ENCODE measurements at places on chromosomes 13 and 19.

DNA sequence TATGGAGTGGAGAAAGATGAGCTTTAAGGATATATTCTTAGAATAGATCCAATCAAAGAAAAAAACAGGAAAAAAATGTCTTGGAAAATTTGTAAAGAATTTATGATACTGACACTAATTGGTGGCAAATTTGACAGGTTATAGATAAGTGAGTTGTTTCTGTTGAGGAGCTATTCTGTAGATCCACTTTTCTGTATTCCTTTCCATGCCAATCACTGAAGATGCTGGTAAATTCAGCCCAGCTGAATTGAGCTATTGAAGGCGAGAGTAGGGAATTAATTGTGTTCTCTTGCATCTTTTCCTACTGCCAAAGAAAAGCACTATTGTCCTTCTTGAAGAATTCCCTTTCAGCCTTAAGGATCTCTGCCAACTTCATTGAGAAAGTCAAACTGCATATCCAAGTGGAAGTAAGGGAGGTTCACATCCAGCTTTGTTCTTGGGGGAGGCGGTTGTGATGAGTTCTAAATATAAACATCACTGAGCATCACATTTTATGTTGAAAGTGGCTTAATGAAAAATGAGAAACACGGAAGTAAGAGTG, 113.1 kb downstream of the PCDH9 start:
- DNase-seq: no peak

DNA sequence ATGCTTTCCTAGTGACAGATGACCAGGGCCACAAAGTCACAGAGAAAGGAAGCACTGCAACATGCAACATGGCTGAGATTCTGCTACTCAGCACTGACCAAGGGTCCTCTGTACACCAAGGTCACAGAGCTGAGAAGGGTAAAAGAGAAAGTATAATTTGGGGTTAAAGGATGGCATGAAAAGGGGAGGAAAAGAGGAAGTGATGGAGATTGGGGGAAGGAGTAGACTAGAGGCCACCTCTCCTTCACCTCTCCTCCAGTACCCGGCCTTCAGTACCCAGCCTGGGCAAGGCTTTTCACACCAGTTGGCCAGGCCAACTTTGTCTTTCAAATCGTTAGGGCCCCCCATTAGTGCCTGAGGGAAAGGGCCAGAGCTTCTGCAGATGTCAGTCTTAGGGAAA, 6.3 kb upstream of the RPS19 start:
- no peak for DNase-seq

DNA sequence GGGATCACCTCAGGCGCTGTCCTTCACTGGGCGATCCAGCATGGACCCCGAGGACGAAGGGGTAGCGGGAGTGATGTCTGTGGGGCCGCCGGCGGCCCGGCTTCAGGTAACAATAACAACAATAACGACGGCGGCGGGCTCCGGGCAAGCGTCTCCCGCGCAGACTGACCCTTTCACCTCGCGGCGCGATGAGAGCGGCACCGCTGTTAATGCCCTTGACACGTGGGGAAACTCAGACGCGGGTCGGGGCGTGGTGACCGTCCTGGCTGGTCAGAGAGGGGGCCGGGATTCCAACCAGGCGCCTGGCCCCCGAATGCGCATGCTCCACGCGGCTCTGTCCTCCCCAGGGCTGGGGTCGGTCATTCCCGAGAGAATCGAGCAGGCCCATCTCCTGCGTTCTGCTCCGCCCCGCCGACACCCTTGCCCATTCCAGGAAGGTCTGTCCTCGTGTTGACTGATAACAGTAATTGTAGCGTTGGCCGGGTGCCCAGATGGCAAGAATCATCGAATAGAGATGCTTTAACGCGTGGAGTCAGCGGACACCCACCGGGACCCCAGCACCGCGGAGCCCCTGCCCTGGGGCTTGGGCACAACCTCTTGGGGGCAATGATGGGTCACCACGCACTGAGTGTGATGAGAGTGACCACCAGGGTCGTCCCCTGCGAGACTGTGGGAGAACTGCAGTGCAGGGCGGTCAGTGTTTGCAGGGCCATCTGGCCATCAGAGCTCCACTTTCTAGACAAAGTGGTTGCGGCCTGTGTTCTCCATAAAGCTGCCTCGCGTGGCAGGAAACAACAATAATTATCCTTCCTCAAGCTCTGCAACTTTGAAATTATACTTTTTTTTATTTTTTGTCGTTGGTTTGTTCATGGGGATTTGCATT, 528 bp downstream of the ZNF8 start:
- no peak for DNase-seq

GRCh38 chr19:36169084-36169760, 17.0 kb upstream of the COX7A1 start:
- no peak for DNase-seq

DNA sequence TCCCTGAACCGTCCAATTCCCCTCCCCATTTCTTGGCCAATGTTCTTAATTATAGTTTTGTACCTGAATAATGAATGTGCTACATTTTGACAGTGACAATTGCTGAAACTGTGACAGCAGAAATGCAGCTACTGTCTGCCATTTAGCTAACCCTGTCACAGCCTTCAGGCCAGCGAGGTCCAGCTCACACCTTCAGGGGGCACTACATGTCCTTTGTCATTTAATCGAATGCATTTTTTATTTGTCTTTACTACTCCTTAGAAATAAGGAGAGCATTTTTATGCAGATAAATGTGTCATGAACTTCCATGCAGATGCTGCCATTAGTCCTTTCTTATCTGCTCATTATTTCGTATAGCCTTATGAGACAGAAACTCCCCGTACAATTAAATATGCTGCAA, 159.9 kb downstream of the MZT1 start:
- no peak for DNase-seq

GRCh38 chr19:17183271-17183761, 31.8 kb upstream of the USE1 start:
- DNase-seq: no peak

- no peak for DNase-seq
Measured at GRCh38 chr13:105611424-105611823, 924.0 kb downstream of the EFNB2 start.

- DNase-seq: no peak
Measured at GRCh38 chr19:40528078-40528477, 48.6 kb upstream of the SHKBP1 start.

- no peak for DNase-seq
Measured at GRCh38 chr13:110942248-110942981, 27.5 kb upstream of the ANKRD10 start.

DNA sequence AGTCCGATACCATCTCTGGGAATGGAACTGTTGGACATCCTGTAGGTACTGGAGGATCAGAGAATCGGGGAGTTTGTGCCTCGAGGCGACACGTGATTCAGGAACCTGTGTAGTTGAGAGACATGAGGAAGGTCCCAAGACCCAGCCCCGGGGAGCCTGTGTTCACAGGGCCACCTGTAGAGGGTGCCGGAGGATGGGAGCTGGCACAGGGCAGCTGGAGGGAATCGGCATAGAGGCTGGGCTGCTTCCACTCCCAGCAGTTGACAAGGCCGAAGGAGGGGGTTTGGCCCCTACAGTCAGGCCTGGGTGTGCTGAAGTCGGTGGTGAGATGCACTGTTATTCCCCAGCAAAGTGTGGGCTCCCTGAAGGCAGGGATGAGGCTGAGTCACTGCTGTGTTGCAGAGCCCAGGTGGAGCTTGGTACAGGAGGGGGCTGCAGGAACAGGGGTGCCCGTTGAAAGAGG, 2.5 kb upstream of the ISYNA1 start:
- no peak for DNase-seq

DNA sequence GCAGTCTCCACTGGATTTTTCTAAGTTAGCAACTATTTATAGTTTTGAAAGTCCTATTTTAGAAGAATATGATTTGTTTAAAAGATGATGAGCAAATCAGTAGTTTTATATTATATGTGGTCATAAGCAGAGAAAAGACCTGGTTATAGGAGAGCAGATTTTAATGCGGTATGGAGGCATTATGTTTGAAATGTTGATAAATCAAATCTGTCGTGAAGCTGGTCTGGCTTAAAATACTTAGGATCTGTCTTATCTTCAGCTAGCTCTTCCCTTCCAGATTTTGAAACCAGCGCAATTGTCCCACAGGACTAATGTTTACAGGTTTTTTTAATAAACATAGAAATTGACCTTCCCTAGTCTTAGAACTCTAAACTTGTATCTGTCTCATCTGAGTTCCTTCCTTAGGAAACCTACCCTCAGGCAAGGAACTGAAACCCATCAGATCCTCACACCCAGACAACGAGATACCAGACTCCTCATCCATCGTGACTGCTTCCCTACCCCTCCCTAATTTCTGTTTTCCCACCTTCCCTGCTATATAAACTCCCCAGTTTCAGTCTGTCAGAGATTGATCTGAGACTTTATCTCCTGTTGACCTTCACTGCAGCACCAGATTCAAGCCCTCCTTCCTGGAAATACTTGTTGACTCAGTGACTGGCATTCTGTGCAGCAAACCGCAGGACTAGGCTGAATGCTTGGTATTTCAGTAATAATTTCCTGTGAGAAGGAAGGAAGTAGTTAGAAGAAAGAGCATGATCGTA, 37.8 kb upstream of the CXCL17 start:
- DNase-seq: no peak

DNA sequence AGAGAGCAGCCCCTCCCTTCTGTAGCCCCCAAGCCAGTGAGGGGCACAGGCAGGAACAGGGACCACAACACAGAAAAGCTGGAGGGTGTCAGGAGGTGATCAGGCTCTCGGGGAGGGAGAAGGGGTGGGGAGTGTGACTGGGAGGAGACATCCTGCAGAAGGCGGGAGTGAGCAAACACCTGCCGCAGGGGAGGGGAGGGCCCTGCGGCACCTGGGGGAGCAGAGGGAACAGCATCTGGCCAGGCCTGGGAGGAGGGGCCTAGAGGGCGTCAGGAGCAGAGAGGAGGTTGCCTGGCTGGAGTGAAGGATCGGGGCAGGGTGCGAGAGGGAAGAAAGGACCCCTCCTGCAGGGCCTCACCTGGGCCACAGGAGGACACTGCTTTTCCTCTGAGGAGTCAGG, 4.2 kb downstream of the KLK3 start:
- no peak for DNase-seq

DNA sequence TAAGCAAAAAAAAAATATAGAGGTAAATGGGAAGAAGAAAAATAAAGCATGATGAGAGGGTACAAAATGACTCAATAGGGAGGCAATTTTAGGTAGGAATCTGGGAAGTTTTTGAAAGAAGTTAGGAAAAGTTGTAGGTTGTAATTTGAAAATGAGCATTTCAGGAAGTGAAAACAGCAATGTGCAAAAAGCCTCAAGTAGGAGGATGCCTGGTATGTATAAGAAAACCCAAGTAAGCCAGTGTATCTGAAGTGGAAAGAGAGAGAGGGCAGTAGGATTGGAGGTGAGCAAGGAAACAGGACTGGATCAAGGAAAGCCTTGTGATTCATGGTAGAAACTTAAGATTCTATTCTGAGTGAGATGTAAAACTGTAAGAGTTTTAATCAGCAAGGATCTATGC, 121.6 kb upstream of the SPRY2 start:
- DNase-seq: no peak

GRCh38 chr19:35006342-35006998, 6.3 kb downstream of the GRAMD1A start:
- DNase-seq: no peak

- peak; percentile 41 for DNase-seq
Measured at GRCh38 chr19:13099073-13099999, 3.3 kb downstream of the LYL1 start.

- DNase-seq: no peak
Measured at GRCh38 chr13:21020176-21020575, 41.2 kb downstream of the LATS2 start.

DNA sequence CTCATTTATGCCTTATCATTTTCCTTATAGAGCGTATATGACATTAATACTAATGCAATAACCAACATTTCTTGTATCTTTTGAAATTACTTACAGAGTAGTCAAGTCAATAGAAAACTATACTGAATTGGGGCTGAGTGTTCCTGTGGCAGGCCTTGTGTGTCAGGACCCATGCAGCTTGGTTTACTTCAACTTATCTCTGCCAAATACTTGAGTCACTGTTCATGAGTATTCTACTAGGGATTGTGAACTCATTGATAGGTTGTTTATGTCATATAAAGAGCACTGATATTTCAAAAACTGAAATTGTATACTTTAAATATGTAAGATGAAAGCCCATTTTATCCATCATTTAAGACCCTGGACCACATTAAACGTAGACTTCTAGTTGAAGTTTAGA, 688.6 kb upstream of the SLITRK1 start:
- DNase-seq: no peak

- DNase-seq: peak; percentile 65
Measured at GRCh38 chr13:73984949-73985691, 149.1 kb downstream of the KLF12 start.

DNA sequence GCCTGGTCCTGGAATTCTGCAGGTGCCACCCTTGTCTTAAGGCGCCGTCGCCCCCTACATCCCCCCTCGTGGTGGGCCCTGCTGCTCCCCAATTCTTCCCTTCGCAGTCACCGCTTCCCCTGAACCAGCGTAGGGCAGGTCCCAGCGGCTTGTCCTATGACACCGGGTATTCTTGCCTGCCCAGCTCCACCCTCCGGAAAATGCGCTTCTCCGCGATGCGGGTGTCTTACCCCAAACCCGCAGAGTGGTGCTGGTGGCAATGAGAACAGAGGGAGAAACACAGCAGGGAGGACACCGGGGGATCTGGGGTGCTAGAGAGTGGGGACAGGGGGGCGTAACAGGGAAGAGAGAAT, 9.0 kb downstream of the ZNF808 start:
- DNase-seq: peak; percentile 12

GRCh38 chr13:94195715-94196114, 283.8 kb downstream of the DCT start:
- no peak for DNase-seq

- no peak for DNase-seq
Measured at GRCh38 chr13:68719815-68720214, 1387.8 kb upstream of the ATXN8OS start.

- no peak for DNase-seq
Measured at GRCh38 chr13:94992036-94992960, 280.0 kb upstream of the SOX21 start.

DNA sequence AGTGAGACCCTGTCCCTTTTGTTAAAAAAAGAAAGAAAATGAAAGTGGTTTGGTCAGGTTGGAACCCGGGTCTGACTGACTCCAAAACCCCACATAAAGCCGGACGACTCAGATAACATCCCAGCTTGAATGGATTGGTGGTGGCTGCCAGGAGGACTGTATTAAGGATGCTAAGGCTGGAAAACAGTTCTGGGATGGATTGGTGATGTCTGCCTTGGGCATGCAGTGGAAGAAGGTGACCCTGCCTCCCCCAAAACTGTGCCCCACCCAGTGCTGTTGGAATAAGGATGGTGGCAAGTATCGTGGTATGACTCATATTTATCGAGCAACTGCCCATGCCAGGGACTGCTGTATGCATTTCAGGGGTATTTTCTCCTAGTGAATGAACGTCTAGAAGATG, 18.5 kb upstream of the COLGALT1 start:
- no peak for DNase-seq

All from activated naive CD4-positive, alpha-beta T cell (primary cell).